Vagina (tissue), 2 donors: ENCODE measurements at places on chromosomes 6 and 20.

DNA sequence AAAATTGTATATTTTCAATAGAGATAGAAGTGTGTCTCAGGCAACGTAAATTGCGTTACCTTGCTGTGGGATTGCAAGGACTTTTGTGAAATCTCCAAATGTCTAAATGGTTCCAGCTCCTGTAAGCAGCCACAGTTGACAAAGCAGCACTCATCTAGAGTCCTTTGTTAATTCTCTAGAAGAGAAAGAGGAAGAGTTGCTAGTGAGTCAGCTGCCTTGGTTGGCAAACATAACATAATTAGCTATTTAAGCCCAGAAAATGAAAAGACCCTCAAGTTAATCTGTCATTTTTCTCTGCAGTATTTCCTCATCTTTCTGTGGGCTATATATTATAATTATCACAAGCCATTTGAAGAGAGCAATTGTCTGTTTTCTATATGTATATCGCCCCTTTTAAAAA lies 66.4 kb upstream of the FABP7 start:
- DNase-seq: no peak

- no peak for DNase-seq
Measured at GRCh38 chr6:66970373-66970772, 1263.3 kb upstream of the EYS start.

- DNase-seq: no peak
Measured at GRCh38 chr6:4973982-4974745, 29.7 kb downstream of the RPP40 start.

- DNase-seq: no peak
Measured at GRCh38 chr6:26525838-26526237, 12.3 kb upstream of the HMGN4 start.

DNA sequence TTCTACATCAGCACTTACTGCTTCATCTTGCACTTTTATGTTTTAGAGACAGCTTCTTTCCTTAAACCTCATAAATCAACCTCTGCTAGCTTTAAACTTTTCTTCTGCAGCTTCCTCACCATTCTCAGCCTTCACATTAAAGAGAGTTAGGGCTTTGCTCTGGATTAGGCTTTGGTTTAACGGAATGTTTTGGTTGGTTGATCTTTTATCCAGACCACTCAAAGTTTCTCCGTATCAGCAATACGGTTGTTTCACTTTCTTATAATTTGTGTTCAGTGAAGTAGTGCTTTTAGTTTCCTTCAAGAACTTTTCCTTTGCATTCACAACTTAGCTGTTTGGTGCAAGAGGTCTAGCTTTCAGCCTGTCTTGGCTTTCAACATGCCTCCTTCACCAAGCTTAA lies 40.4 kb downstream of the DNAAF9 start:
- no peak for DNase-seq

DNA sequence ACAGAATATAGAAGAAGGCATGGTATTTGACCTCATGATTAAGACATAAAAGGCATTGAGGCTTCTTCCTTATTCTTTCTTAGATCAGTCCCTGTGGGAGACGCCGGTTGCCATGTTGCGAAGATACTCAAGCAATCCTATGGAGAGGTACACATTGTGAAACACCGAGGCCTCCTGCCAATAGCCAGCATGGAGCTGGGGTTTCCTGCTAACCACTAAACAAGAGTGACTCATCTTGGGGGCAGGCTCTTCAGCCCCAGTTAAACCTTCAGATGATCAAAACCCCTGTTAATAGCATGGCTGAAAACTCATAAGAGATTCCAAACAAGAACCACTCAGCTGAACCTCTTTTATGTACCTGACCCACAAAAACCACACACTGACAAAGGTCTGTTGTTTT lies 478.8 kb downstream of the CD83 start:
- no peak for DNase-seq

DNA sequence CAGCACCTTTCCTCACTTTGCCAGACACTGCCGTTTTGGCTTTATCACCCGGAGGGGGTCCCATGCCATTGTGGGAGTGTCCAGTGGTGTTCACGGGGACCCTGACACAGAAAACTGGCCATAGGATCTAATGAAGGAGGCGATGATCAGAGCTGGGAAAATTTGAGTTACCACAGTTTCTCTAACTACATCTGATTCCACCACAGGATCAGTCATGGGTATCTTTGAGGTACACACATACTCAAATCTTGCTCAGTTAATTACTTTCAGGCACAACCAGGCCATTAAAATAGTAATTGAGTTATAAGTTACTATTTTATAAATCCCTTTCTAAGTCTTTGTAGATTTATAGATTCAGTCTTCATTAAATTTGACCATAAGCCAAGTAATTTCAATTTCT lies 215.1 kb downstream of the PRL start:
- no peak for DNase-seq

DNA sequence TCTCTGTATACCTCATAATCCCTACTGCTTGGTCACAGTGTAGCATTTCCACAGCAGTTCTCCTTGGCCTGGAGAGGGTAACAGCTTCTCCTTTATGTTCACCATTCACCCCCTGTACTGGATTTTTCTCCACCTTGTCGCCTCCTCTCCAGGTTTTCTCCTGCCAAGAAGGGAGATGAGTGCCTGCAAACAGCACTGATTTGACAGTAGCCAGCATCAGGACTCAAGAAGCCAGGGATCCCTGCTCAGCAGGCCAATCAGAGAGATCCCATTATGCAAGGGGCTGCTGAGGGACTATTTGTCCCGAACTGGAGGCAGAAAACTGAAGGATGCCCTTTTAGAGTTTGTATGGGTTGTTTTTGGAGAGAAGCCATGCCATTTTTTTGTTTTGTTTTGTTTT lies 68.6 kb upstream of the RIPOR2 start:
- no peak for DNase-seq

DNA sequence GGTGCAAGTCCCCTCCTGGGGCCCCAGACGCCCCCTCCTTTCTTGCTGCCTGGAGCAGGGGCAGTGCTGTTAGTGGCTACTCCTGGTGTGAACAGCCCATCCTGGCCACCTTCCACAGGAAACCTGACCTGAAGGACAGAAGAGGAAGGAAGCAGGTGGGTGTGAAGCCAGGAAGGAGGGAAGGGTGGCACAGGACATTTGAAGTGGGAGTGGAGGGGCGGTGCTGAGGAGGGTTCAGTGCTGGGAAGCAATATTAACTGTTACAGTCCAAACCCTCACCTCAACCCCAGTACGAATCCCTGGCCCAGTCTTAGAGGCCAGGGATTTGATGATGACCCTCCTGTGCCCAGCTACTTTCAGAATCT lies 766 bp downstream of the PRICKLE4 start:
- no peak for DNase-seq

- no peak for DNase-seq
Measured at GRCh38 chr20:17941087-17941825, 27.3 kb downstream of the SNX5 start.

DNA sequence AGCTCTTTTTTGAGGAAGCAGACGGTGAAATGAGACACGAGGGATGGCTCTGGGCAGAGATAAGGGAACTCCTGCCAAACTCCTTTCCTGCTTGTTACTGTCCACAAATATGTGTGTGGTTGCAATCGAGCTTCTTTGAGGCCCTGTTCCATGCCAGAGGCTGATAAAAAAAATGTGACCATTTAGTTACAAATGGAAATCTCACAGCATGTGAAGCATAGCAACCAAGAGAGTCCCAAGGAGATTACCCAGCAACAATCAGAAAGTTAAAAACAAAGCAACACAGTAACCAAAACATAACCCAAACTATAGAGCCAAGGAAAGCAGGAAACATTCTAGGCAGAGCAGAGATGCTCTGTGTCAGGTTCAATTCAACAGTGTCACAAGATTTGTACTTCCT lies 35.4 kb upstream of the HMGN3 start:
- no peak for DNase-seq

DNA sequence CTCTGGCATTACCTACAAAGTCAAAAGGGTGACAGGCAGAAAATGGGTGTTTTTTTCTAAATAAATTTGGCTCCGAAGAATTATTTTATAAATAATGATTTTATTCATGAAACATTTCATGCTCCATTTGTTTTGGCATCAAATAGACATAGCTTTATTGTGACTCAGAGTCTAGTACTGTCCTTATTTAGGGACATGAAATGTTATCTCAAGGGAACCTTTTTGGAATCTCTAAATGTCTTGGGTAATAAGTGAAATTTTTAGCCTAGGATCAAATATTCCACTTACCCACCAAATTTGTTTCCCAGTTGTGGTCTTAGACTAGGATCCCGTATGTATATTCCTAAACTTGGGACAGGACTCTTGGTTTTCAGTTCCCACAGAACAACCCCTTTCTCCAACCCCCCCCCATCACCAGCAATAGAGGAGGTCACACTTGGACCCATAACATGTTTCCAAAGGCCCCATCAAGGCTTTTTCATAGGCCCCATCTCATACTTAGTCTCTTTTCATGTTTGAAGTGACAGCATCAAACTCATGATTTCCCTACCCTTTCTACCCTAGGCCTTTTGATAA lies 81.8 kb downstream of the JAG1 start:
- no peak for DNase-seq

DNA sequence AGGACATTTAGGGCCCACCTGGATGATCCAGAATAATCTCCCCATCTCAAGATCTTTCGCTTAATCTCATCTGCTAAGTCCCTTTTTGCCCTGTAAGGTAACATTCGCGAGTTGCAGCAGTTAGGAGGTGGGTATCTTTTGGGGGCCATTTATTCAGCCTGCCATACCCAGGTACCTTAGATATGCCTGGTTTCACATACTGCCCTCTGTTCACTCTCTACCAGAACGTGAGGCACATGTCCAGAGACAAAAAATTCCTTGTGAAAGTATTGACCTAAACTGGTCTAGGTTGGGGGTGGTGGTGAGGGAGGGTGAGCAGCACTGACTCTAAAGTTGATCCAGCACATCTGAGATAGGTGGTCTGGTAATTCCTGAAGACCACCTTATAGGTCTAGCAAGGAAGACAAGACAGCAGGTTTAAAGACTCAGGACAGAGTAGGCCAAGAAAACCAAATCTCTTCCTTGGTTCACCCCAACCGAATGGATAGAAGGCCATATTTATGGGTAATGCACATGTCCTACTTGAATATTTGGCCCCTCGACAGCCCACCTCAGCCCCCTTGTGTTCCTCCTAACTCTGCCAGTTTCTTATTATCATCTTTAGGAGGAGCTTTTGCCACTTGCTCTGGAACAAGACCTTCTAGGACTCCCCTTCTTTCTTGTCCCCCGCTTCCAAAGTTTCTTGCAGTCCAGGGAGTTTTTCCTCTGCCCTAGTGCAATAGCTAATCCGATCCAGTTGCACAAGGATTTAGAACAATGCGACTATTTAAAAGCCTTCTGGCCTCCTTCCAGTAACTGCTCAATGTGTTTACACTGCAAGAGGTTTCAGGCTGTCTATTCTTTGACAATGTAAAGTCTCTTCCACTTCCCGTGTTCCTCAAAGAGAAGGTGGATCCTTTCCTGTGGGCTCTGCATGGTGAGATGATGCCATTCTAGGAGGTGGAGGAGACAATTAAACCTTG lies 213.0 kb upstream of the LAMP5 start:
- DNase-seq: no peak

- DNase-seq: no peak
Measured at GRCh38 chr20:4844325-4844724, 122.6 kb downstream of the PRND start.

GRCh38 chr6:37791156-37791919 lies 28.2 kb upstream of the ZFAND3 start:
- DNase-seq: no peak

DNA sequence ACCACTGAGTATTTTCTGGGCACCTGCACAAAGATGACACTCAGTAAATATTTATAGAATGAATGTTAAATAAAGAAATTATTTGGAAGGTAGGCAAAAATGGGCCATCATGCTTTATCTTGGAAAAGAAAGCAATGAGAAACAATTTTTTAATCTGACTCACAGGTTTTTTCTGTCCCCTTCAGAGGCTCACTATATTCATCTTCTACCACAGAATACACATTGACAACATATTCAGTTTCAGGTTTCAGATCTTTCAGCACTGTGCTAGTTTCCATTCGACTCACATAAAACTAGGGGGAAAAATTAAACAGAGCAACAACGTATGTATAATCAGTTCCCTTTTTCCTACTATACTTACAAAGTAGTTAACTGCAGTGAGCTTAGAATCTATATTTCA lies 58.3 kb downstream of the COL12A1 start:
- no peak for DNase-seq

DNA sequence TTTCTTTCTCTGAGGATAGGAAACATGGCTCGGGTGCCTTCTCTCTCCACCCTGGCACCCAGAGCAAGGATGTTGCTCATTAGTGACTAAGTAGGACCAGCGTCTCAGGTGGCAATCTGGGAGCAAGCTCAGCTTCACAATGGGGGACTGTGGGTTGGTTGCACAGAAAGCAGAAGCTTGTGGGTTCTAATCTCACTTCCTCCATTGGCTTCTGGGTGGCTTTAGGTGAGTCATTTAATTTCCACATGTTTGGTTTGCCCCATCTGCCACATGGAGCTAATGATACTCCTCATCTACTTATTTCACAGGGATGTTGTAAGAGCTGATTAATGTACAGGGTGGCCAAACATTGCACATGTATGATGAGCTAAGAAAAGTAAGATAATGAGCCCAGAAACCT lies 54.8 kb upstream of the AKIRIN2 start:
- DNase-seq: no peak

GRCh38 chr6:134402372-134402984 lies 84.6 kb upstream of the SGK1 start:
- no peak for DNase-seq

GRCh38 chr6:57317060-57317943 lies at the start of gene PRIM2:
Gene PRIM2 (plus strand): TSS chr6:57317630. CDS start chr6:57318446, 816 bp downstream.
- peak; percentile 91 for DNase-seq

GRCh38 chr20:63182425-63182824 lies 33.5 kb downstream of the YTHDF1 start:
- no peak for DNase-seq

DNA sequence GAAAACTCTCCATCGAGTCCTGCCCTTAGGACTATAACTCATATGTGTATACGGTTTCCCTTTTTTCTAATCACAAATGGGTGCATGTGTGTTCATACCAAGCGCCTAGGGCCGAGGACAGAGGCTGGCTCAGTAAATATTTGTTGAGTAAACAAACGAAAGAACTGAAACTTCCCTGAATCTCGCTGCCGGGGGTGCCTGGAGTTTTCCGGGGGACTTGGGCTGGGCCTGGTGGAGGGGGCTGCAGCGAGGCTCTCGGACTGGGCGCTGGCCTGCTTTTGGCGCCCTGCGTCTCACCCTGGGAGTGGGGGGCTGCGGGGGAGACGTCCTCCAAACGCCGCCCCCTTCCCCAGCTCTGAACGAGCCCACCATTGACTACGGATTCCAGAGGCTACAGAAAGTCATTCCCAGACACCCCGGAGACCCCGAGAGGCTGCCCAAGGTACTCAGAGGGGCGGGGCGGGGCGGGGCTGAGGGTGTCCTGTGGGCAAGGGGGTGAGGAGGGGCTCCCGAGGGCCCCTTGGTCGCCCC lies 49.0 kb downstream of the CPXM1 start:
- DNase-seq: peak; percentile 49

DNA sequence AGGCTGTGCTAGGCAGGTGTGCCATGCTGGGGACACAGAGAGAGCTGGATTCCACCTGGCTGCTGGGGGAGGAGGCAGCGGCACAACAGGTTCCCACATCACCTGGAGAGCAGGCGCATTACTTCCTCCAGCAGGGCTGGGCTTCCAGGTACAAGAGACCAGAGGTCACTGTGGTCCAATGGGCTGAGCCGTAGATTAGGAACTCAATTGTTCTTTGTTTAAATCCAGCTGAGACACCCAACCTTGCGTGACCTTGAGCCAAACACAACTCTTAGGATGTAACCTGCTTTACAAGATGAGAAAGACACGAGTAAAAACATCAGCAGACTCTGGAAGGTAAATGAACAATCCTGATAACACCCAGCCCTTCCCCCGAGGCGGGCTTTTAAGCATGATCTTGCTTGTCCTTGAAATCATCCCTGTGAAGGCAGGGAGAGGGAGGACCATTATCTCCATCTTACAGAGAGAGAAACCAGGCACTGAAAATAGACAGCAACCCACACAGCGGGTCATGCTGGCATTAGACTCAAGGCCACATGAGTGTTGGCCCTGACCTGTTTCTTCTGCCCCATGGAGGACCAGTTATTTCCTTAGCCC lies 216.5 kb upstream of the RREB1 start:
- no peak for DNase-seq
